ENCODE measurements at places on chromosomes 11 and 22.
A peak's percentile ranks its signal among the peaks of the same experiment; 100 is the strongest.

- no peak for DNase-seq
These were observed 3.2 kb downstream of the IFITM10 start for GRCh38 chr11:1746956-1747752.

DNA sequence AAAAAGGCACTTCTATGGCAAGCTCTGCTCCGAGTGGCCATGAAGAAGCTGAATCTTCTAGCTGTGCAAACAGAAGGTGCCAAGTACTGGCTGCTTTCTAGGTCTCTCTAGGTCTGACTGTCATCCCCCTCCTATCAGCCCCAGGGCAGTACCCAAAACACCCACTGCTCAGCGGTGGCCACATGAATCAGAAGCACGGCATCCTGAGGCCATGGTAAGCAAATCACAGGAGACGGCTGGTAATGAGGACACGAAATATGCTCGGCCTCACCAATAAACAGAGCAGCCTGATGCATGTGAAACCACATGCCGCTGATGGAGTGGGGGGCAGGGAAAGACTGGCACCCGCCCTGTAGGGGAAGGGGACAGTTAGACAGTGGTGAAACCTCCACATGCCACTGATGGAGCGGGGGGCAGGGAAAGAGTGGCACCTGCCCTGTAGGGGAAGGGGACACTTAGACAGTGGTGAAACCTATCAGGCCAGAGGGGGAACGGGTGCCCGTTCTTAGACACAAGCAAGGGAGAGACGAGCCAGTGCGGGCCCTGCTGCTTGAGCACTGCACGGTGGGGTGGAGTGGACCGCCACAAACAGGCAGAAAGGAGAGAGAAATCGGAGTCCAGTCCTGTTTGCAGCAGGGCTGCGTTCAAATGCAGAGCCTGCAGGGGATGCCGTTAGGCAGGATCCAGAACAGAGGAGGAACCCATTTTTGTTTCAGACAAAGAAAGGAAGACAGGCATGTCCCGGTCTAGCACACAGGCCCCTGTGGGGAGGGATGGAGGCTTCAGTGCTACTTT, 29.9 kb upstream of the MOB2 start:
- DNase-seq: peak; percentile 83

DNA sequence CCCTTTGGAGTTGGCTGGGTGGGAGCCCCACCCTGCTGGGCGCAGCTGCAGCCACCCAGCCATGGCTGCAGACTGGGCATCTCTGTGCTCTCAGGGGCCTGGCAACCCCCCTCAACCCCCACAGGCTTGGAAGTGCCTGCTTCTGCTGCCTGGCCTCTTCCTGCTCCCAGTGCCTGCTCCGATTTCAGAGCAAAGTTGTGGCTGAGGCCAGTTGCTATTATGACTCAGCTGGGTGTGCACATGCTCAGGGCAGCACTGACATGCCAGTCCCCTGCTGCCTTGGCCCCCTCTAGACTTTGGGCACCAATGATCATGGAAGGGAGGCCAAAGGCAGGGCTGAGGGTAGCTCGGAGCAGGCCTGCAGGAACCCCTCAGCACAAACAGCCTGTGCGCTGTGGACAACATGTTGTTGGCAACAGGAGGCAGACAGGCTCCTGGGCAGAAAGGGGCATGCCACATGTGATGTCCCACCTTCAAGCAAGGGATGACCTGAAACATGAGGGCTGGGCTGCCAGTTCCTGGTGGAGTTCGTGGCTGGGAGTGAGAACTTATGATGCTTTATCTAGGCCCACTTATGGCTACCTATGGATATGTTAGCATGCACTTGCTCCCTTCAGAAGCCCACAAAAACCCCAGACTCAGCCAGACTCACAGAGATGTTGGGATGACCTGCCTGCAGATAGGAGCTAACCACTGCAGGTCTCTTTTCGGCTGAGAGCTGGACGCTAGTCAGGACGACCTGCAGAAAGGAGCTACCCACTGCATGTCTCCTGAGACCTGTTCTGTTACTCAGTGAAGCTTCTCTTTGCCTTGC, 96.4 kb upstream of the AMOTL1 start:
- DNase-seq: peak; percentile 9

DNA sequence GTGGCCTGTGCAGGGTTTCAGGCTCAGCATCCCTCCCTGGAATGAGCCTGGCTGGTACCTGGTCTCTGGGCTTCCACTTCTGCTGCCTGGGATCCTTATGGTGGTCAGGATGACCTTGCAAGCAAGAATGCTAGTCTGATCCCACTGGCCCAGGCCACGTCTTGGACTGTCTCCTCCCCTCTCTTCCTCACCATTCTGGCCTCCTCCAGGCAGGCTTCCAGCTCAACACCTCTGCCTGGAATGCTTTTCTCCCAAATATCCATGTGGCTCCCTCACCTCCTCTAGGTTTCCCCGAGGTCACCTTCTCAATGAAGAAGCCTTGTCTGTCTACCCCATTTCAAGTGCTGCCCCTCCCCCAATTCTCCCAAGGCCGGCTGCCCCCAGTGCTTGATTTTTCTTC, 39.4 kb upstream of the ALX4 start:
- no peak for DNase-seq

DNA sequence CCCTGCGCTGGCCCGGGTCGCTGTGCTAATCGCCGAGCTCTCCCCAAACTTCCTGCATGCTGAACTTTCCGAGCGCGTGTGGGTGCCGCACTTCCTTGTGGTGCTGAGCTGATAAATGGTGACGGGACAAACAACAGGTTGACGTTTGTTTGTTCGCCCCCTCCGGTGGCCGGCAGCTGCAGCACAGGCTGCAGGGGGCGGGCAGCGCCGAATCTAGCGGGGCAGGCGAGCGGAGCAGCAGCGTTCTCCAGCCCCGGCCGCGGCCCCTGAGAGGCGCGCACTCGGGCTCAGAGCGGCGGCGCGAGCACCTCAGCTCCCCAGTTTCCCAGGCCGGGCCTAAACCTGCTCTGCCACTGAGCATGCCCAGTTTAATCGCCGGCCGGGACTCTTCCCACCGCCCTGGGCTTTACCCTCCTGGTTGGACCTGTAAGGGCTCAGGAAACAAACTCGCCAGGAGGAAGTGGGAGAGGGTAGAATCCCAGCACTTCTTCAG, at the start of gene PDGFD:
TSS of gene PDGFD (minus strand) at position 120 of the 493 bp plus-strand sequence.
- DNase-seq: peak; percentile 74

- DNase-seq: no peak
These were observed 33.6 kb upstream of the MPPED2 start for GRCh38 chr11:30619767-30620166.
